ENCODE measurements at places on chromosomes 1 and 21.
A peak's percentile ranks its signal among the peaks of the same experiment; 100 is the strongest.

DNA sequence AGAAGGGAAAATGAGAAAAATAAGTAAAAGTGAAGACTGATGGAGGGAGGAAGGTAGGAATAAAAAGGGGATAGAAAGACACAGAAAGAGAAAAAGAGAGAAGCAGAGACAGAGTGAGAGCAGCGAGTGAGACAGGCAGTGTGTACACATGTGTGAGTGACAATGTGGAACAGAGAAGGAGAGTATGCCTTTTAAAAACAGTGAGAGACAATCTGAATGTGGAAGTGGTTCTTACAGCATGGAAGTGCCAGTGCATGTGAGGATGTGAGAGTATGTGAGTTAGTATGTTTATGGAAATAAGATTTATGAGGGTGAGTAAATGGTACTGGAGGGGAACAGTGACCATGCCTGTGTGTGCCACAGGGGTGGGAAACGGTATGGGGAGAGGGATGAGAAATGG, 1.2 kb downstream of the NEGR1 start:
- no peak for DNase-seq

- DNase-seq = no peak
Observed at GRCh38 chr1:21059021-21059420, 117.7 kb downstream of the EIF4G3 start.

- no peak for DNase-seq
Observed at GRCh38 chr1:234871039-234871709, 257.5 kb downstream of the TOMM20 start.

DNA sequence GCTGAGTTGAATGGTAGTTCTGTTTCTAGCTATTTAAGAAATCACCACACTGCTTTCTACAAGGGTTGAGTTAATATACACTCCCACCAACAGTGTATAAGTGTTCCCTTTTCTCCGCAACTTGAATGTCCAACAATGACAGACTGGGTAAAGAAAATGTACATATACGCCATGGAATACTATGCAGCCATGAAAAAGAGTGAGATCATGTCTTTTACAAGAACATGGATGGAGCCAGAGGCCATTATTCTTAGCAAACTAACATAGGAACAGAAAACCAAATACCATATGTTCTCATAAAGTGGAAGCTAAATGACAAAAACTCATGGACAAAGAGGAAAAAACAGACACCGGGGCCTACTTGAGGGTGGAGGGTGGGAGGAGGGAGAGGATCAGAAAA, 14.8 kb upstream of the TTLL7 start:
- DNase-seq = no peak

DNA sequence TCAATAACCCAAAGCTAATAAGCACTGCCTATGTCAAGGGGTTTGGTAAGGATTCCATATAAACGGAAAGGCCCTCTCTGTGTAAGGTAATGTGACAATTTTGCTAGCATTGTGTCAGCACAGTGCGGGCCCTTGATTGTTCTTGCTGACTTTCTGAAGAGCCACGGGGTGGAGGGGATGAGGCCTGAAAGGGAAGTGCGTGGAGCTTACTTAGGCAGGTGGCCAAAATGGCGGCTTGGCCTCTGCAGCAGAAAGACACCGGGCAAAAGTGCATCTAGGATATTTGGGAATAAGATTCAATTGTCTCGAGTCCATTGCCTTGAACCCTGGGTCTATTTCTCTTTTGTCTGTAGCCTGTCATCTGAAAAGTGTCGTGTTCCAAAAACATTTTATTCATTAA, 114.3 kb downstream of the TGFB2 start:
- DNase-seq = no peak

DNA sequence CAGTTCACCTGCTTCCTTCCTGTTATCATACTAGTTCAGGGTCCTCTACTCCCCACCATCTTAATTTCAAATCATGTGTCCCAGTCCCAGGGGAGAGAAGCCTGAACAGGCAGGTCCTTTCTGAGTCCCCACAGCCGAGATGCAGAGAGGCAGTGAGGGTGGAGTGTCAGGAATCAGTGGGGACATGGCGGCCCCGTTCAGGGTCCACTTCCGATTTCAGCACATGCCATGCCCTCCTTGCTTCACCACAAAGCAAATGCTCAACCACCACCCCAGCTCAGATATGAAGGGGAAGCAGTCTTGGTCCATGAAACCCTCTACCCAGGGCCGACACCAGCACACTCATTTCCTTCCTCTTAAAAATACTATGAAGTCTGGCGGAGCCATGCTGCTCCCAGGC, 5.2 kb upstream of the SEMA4A start:
- no peak for DNase-seq

GRCh38 chr21:35994613-35995012, 65.7 kb downstream of the SETD4 start:
- DNase-seq = no peak

- no peak for DNase-seq
Observed at GRCh38 chr1:157137408-157138219, 581 bp downstream of the ETV3 start.

DNA sequence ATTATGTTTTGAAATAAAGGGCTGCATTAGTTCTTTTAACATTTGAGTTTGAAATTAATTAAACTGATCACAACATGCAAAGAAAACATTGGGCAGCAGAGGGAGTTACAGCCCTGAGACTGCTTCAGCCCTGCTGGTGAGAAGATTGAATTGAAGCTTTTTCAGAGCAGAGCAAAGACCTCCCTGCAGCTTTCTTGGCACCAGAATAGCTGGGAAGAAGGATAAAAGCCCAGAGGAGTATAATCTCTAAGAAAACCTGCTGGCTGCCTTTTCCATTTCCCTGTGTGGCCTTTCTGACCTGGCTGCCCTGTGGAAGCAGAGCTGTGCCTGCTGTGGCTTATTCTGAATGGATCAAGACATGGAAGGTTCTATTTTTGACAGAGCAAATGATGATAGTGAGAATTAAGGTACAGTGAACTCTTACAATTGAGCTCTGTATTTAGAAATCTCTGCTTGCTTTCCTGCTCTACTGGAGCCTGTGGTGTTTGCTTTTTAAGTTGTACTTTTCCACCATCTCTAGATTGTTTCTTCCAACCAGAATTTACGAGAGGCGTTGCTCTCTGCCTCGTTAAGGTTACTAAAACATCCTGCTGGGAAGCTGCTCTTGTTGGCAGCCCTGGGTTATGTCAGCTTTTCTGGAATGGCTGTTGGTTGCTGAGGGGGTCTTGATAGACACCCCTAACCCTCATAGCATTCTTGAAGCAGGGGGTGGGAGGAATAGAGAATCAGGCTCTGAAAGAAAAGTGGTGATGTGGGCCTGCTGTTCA, 9.9 kb downstream of the SNRPE start:
- peak; percentile 49 for DNase-seq

DNA sequence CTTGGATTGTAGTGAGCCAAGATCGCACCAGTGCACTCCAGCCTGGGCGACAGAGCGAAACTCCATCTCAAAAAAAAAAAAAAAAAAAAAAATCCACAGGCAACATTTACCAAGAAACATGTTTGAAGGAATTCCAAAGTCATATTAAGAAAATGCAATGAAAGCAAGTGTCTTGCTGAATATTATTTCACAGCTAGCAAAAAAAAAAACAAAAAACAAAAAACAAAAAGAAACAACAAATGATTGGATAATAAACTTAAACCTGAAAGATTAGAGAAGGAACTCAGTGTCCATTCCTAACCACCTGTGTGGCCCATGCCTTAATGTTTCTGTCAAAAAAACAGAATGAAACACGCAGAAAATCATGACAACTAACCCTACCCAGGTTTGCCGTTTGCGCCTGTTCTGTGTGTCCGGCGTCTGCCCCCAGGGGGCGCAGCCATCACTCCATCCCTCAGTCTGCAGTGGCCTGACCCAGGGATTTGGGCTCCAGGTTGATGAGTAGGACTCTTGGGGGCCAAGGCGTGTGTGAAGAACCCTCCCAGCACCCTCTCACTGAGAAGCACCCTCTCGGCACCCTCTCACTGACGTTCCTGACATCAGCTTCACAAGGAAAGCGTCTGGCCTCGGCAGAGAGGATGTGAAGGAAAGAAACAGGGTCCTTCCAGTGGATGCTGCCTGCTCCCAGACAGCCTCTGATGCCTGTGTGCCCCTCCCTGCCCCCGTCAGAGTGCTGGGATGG, 19.2 kb upstream of the PTTG1IP start:
- DNase-seq = peak; percentile 86

DNA sequence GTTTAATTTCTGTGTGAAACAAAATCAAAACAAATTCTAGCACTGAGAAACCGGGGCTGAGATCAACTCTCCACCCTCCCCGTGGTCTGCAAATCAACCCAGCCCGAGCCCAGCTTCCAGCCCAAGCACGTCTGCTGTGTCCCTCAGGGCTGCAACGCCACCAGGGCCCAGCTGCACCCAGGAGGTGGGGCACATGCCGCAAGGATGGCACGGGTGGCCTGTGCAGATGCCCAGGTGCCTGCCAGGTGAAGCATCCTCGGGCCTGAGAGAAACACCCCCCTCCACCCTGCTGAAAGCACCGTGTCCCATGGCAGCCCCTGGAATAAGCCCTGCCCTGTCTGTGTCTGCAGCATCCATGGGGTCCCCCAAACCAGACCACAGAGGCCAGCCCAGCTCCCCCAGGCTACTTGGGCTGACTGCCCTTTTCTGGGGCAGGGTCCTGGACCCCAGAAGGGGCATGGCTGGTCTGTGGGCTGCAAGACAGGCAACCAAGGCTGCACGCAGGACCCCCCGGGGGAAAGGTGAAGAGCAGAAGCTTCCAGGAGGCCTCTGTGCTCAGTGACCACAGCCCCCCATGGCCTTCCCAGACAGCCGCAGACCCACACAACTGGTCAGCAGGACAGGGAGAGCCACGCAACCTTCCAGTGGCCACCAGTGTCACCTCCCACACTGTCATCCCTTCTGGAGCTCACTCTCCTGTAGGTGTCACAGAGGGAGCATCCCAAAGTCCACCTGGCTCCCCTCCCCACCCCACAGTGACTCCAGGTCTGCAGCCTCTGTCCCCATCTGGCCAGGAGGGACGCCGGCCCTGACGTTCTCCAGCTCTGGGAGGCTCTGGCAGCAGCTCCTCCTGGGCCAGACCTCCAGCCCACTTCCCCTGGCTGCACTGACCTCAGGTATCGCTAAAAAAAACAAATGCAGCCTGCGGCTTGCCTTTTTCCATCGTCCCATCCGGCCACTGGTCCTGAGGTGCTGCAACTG, 7.7 kb downstream of the WNT9A start:
- no peak for DNase-seq

GRCh38 chr1:39585933-39586332, 9.3 kb upstream of the PABPC4 start:
- no peak for DNase-seq

- DNase-seq = no peak
Observed at GRCh38 chr1:60503266-60503925, 429.8 kb upstream of the C1orf87 start.

- DNase-seq = peak; percentile 56
Observed at GRCh38 chr21:34745557-34746255, 76.9 kb downstream of the CLIC6 start.

DNA sequence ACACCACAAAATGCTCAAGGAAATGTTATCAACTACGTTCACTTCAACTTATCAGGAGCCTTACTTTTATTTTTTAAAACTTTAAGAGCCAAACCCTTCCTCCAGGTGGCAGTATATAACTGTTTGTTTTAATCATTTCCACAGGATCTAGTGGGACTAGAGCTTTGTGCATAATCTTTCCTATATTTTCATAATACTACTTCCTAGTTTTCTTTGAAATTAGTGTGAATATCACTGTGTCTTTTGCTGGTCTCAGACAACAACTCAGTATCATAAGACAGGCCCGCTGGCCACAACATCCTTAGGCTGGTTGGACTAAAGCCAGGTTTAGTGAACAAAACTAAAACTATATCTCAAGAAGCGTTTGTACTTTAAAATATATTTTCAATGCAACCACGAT, 145.5 kb downstream of the TIAM1 start:
- DNase-seq = no peak

DNA sequence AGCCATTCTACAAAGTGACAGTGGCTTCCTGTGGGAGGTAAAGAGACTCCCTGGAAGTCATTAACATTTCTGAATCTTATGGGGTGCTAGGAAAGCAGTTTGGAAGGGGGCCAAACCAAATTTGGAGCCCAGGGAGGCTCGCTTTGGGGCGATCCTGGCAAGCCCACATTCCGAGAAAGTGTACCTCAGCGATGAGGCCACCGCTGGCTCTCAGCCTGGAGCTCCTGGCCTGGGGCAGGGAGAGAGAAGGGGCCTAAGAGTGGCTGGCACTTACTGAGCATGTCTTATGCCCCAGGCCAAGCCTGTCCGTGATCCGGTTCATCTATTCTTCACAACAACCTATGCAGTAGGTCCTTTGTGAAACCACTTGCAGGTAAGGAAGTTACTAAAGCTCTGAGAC, 98.8 kb downstream of the CCDC185 start:
- DNase-seq = no peak

DNA sequence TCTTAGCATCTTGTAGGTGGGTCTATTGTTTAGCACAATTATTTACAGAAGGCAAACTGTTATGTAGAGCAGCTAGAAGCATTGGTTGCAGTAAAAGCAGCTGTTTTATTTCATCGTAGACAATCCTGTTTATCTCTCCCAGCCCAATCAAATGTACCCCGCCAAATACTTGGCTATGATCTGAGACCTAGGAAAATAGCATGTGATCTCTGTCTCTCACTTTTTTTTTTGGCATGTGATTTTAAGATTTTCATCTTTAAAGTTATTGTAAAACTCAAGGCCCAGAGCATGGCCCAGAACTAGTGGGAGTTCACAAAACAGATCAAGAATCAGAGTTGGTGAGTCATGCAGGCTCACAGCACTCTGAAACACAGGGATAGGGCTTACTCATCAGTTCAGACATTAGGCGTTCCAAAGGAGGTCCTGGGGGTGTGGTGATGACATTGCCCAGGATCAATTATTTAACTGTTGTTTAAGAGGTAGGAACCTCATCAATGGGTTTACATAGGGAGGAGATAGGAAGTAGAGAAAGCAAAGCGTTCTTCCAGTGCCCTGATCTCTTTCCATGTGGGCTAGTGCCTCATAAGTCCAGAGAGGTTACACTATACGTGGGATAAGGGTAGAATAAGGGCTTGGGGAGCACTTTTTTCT, 40.2 kb downstream of the TBX19 start:
- no peak for DNase-seq

- no peak for DNase-seq
Observed at GRCh38 chr1:61518670-61519400, 206.1 kb downstream of the TM2D1 start.

DNA sequence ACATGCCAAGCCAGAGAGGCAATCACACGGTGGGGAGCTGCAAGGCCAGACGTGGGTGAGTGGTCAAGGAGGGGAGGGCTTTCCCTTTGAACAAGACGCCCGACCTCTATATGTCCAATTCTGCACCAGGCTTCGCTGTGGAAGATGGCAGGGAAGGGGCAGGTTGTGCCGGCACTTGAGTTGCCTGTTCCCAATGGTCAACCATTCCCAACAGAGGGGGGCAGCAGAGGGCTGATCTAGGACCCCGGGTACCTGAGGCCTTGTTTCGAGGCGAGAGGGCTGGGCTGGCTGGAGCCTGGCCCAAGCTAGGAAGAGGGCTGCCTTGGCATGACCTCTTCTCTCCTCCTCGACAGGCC, 64.9 kb downstream of the TMEM53 start:
- peak; percentile 49 for DNase-seq

DNA sequence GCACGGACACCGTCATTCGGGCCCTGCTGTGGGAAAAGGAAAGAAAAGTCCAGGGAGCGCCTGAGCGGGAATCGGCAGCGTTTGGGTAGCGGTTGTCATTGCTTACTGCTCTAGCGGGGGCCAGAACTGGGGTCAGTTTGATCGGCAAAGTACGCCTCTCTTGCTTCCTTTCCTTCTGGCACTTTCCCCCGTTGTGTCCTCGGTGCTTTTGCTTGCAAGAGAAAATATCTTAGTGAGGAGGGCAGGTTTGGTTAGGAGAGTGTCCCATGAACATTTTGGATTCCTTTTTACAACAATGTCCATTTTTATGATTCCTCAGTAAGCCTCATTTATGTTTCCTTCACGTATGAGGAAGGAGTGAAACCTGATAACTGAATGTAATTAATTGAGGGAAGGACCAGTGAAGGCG, 670 bp downstream of the ST3GAL3 start:
- DNase-seq = no peak
